A549 treated with RU486 at 1 μM for 4 hours (cell line): ENCODE measurements at places on chromosomes 13 and 19. TPM values are rescaled to one million over a fixed set of nuclear protein-coding genes. Genes with fewer than 3 reads are reported as not detected.

The ZNF837 gene
- 0.79 to 1.8 TPM (median 1.5 TPM) in 5 replicates for total RNA-seq

The ACTMAP gene
- total RNA-seq, result 12.8 to 21.0 TPM (median 19.4 TPM) in 5 replicates

The FUT2 gene
- total RNA-seq, result not detected in 5 replicates

The MYH14 gene
- 5.0 to 8.3 TPM (median 6.5 TPM) in 5 replicates for total RNA-seq

The LRP3 gene
- 31.6 to 61.9 TPM (median 53.0 TPM) in 5 replicates for total RNA-seq
